ENCODE measurements at places on chromosomes 6 and 20. TPM values are rescaled to one million over a fixed set of nuclear protein-coding genes. Genes with fewer than 3 reads are reported as not detected.

DNA sequence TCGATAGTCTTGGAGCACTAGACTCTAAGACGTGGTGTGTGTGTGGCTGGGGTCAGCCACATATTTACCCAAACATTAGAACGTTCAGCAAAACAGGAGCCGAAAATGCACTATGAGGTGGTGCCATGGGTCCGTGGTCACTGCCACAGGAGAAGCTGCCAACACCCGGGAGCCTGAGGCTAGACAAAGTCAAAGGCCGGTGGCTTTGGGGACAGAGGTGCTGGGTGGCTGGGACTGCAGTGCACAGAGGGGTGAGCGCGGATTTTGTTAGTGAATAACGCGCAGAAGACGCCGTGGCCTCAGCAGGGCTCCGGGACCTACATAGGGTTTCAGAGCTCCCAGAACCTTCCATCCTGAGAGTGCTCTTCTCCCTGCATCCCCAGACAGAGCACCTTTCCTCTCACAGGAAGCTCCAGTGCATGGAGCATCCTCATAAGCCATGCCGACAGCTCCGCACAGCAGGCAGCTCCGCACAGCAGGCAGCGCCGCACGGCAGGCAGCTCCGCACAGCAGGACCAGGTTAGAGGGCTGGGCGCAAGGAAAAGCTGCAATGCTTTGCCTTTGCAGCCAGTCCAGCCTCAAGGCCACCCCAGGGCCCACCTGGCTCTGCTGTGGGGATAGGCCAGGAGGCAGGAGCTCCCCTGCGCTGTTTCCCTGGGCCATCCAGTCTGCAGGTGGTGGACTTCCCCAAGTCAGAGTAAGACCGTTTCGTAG, 304.1 kb downstream of the TAF4 start:
- no peak for DNase-seq

DNA sequence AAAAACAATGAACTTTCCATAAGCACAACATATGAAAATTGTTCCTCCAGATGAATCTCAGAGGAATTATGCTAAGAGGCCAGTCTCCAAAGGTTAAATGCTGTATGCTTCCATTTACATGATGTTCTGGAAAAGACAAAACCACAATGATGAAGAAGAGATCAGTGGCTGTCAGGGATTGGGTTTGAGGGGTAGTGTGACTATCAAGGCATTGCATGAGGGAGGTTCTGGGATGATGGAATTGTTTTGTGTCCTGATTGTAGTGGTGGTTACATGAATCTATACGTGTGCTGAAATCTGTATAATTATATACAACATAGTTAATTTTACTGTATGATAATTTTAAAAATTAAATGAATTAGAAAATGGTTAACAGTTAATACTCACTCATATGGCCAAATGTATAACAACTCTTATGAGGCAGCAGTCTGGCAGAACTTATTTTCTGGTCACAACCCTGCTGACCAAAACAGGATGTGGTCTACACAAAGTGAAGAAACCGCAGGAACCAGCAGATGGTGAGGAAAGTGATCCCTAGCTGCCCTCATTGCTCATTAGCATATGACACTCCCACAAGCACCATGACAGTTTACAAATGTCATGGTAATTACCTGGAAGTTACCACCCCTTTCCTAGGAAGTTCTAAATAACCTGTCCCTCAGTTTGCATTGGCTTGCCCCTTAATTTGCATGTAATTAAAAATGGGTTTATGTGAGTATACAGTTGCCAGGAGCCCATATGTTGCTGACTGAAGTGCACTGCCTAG, 31.9 kb downstream of the NSFL1C start:
- no peak for DNase-seq

TEAD3 gene
- total RNA-seq, result 7.4 TPM

C6orf52 gene
- 0.75 TPM for total RNA-seq
